ENCODE measurements at places on chromosomes 1 and 21.

DNA sequence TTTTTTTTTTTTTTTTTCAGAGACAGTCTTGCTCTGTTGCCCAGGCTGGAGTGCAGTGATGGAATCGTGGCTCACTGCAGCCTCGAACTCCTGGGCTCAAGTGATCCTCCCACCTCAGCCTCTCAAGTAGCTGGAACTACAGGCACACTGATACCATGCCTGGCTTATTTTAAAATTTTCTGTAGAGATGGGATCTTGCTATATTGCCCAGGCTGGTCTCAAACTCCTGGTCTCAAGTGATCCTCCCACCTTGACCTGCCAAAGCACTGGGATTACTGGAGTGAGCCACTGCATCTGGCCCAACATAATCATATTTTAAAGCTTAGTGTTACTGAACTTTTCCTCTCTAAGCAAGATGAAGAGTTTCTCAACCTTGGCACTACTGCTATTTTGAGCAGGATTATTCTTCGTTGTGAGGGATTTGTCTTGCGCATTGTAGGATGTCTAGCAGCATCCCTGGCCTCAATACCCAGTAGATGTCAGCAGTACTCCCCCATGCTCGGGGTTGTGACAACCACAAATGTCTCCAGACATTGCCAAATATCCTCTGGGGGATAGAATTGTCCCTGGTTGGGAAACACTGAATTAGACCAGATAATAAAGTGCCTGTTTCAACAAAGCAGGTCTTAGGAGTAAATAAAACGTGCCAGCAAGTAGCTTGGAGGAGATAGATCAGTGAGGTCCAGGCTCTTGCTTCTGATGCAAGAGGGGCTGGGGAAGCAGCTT lies 15.1 kb upstream of the THRAP3 start:
- no peak for DNase-seq

DNA sequence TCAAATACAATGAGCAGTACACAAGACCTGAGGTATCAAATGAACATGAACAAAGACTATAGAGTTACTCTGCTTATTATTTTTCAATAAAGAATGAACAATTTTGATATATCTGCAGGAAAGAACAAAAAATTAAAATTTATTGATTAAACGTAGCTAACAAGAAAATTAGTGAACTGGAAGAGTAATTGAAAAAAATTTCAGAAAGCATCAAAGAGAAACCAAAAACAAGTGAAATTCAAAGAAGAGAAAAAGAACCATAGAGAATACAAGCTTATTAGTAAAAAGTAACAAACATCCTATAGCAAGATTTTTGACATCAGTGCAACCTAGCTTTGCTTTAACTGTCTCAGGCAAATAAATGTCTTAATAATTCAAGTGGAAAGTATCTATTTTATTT lies 106.6 kb downstream of the LRRIQ3 start:
- DNase-seq, result no peak

GRCh38 chr1:165408518-165408917 lies 36.4 kb downstream of the RXRG start:
- DNase-seq, result peak; percentile 71

DNA sequence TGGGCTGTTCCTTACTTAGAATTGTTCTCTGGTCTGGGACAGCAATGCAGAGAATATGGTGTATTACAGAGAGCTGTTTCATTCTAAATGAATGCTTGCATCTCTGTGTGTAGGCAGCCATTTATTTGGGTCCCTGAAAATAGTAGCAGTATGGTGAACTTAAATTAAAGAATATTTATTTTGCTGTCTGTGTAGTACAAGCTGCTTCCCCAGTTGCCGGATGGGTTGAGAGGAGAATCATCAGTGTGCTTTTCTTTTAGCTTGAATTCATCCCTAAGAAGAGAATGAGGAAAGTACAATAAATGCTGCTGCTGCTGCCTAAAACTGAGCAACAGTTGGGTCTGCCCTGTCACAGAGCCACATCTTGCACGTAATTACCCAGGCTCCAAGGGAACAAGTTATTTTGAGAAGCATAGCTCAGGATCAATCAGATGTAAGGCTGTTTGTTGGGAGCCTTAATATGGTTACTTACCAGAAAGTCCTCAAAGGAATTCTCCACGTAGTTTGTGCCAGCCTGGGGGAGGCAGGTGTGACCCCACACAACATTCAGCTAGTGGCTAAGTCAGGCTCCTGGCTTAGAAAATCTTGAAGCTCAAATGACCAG lies 16.6 kb downstream of the ACTN2 start:
- DNase-seq, result no peak

GRCh38 chr1:206005778-206006180 lies 2.6 kb upstream of the RAB7B start:
- no peak for DNase-seq

GRCh38 chr21:41048145-41048544 lies 119.8 kb upstream of the BACE2 start:
- no peak for DNase-seq

GRCh38 chr1:115280064-115280463 lies 58.0 kb downstream of the NGF start:
- no peak for DNase-seq

DNA sequence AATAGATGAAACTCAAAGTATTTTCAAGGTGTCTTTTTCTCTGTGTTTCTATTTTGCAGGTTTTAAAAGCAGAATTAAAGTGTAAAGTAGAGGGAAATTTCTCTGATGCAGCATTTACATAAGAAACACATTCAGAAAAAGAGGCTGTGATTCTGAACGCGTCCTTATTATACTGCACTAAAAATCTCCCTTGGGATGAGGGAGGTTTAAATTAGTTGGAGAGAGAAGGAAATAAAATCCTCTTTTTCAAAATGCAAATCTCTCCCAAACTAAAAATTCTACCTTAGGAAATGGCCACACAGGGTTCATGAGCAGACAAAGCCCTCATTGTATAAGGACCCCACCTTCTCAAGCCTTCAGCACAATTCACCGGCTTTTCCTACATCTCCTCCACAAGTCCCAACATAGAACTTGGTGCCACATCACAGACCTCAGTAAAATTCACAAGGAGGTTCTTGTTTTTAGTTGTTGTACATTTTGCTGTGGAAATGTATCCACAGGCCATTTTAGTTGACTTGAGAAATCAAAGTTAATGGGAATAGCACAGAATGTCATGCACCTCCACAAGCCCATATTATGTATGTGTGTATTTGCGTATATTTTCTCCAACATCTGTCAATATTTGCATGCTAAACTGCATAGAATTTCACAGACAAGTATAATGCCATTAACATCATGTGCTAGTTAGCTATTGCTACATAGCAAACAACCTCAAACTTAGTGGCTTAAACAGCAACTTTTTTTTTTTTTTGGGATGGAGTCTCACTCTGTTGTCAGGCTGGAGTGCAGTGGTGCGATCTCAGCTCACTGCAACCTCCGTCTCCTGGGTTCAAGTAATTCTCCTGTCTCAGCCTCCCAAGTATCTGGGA lies 59.8 kb downstream of the MAB21L3 start:
- DNase-seq, result no peak

- DNase-seq, result no peak
Measured at GRCh38 chr1:102071451-102071850, 74.7 kb upstream of the OLFM3 start.

GRCh38 chr1:101144671-101145448 lies 92.0 kb upstream of the S1PR1 start:
- no peak for DNase-seq

All from PC-3 (cell line).